Activated naive CD4-positive, alpha-beta T cell treated with anti-CD3 and anti-CD28 coated beads, Interleukin-2, amount 10 ng/mL, durations not matched to agents 7 days and 5 days (primary cell): ENCODE measurements at places on chromosomes 7 and 10.
A peak's percentile ranks its signal among the peaks of the same experiment; 100 is the strongest.

- no peak for DNase-seq
Measured at GRCh38 chr7:35596061-35596460, 98.9 kb downstream of the HERPUD2 start.

DNA sequence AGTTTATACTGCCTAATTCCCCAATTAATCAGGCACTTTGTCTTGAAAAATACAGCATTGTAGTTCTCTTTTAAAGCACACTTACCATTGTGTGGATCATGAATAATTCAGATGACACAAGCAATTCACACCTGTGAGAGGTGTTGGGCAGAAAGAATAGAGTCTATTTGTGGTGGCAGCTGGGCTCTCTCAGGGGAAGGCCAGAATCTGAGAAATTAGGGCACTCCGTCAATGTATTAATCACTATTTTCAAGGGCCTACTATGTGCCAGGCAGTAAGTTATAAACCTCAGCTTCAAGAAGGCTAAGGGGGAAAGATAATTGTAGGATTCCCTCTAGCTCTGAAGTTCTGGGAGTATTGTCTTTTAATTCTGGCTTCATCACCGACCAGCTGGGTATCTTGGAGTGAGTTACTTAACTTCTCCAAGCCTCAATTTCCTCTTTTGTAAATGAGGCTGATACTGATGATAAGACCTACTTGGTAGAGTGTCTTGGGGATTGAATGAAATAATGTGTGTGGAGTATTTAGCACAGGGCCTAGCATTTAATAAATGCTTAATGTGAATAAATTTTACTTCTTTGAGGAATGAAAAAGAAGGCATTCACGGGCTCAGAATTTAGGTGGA, 2.5 kb downstream of the CHN2 start:
- no peak for DNase-seq

GRCh38 chr7:139853506-139854123, 24.6 kb downstream of the TBXAS1 start:
- no peak for DNase-seq

DNA sequence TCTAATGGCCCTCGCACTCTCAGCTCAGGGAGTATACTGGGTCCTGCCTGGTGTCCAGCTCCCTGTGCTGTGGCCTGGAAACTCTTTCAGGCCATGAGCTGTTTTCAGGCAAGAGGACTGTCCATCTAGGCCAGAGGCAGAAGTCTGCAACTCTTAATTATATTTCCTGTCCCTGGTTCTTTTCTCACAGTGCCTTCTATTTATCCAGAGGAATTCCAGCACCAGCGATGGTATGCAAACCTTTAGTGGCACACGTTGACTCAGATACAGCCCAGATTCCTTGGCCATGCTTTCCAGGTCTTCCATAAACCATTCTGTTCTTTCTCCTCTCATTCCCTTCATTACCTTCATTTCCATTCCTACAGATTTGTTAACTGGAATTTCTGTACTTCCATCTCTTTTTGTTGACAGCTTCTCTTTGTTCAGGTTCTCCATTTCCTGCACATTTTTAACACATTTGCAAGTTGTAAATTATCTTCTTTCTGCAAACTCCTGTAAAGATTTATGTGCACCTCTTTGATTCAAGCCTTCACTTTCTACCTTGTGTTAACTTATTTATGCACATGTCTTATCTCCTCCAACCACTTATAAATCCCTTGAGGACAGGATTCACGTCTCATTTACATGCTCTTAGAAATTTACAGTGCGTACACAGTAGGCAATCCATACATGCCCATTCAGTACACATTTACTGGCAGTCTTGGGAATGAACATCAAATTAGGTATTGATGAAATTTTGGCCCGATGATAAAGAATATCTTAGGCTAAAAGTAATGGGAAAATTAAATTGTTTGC, 172.1 kb downstream of the CELF2 start:
- no peak for DNase-seq

DNA sequence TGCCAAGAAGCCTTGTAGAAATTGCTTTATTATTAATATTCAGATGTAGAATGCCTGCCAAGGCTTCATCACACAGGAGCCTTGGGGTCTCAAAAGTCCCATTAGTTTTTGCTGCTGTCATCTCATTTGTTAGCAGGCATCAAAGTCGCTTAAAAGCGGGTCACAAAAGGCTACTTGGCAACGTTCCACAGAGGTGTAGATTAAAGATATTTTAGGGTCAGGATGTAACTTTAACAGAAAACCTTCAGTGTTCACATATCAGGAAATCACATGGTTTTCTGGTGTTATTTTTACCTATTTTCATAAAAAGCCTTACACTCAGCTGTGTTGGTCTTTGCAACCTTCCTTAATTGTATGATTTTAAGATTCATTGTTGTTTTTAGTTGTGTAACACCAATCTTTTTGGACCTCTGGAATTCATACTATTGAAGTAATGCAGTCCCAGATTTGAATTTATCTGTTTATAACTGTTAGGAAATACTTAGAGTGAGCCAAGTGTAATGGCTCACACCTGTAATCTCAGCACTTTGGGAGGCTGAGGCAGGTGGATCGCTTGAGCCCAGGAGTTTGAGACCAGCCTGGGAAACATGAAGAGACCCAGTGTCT, 65.3 kb downstream of the TET1 start:
- no peak for DNase-seq

DNA sequence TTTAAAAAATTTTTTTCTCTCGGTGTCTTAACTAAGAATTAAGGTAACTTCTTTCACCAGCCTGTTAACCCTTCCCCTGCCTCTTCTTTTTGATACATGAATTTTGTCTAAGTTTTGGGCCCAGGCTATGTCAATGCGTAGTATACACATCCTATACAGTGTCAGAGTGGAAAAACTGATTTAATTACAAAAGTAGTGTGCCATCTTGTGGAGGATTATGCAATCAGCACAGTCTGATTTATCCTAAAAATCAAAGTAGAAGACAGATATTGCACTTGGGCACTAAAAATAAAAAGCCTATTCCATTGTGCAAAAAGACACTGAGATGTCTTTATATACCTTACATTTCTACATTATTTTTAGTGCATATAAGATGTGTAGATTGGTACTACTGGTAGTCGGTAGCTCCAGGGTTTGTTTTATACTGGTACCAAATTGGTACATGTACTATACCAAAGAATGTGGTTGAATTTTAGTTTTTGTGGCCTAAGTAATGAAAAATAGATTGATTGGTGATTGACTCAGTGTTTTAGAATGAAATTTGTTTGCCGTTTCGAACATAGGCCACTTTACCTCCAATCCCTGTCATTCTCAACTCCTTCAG, 96.6 kb downstream of the MKLN1 start:
- no peak for DNase-seq

DNA sequence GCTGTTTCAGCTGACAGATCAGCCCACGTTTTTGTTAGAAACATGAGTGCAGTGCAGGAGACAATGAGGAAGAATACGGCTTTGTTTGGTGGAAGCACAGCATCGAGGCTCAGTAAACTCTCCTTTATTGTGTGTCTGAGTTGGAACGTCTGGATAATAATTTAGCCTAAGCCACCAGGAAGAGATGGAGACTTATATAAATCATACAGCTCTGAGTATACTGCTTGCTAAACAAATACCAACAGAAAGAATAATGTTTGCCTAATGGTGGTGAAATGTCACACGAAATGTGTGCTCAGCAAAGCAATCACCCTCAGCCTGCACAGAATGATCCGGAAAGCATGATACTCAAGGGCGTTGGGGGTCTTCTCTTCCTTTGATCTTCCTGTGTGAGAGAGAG, 664.1 kb upstream of the ADARB2 start:
- DNase-seq = no peak

GRCh38 chr7:139990142-139990535, 72.6 kb downstream of the PARP12 start:
- DNase-seq = no peak

DNA sequence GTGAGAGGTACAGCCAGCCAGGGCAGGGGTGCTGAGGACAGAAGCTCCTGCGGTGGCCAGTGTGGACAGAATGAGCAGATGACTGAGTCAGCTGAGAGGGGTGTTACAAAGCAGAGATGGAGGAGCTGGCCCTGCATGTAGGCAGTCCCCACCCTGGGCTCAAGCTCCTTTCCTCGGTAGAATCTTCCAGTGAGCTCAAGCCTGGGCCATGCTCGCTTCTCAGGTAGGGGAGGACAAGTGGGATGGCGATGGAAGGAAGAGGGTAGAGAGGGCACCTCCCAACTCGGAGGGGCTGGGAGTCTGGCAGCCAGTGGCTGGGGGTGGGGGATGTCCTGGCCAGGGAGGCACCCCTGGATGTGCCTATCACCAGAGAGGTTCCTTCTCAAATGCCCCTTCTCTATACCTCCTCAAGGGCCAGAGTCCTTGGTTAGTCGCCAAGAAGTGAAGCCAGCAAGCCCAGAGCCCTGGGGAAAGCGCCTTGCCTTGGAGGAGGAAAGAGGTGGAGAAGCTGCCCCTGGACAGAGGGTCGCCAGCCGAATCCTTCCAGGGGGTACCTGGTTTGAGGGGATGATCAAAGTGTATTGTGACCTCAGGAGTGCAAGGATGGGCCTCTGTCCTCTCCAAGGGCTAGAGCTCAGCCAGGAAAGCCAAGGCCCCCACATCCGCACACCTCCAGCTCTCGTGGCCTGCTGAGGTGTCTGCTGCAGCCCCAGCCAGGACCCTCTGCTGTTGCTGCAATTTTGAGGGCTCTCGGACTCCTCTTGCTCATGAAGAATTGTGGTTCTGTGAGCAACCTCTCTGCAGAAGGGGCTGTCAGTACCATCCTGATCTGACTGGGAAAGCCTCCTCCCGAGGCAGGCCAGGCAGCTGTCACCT, 88.6 kb upstream of the MACROH2A2 start:
- no peak for DNase-seq

DNA sequence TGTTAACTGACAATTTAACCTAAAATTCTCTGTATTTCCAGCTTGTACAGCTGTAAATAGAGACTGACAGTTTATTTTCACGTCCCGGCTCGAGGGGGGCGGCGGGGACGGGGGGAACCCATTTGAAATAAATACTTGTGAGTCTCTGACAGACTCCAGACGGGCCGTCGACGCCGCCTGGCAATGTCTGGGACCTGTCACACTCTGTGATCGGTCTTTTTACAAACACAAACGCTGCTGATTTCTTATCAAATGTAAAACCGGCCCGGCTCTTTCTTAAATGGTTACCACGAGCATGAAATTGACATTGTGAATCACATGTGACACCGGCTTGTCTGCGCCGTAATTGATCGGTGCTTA, 57.0 kb downstream of the UNCX start:
- DNase-seq = no peak

- DNase-seq = peak; percentile 62
Measured at GRCh38 chr10:35194906-35195305, 68.3 kb downstream of the CREM start.

- DNase-seq = no peak
Measured at GRCh38 chr10:48389272-48389671, 82.8 kb downstream of the MAPK8 start.

GRCh38 chr7:30176463-30177109, 41.8 kb downstream of the MTURN start:
- no peak for DNase-seq

GRCh38 chr10:90598513-90598912, 259.3 kb downstream of the HTR7 start:
- no peak for DNase-seq

GRCh38 chr7:129202058-129202777, 13.8 kb downstream of the SMO start:
- no peak for DNase-seq

DNA sequence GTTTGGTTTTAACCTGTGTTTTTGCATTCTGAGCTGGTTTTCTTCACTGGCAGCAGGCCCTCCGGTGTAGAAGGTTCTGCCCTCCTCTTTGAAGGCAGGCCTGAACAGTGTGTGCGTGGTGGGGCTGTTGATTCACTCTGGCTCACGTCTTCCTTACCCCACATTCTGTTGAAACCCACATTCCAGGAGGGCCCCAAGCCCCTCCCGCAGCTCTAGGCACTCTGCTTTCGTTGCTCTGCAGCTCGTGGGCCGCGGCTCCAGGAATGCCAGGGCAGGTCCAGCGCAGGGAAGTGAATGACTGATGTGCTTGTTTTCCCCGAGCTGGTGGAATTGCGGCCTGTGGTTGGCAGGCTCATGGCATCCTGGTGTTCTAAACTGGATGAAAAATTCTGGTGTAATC, 49.0 kb downstream of the HTRA1 start:
- DNase-seq = no peak

DNA sequence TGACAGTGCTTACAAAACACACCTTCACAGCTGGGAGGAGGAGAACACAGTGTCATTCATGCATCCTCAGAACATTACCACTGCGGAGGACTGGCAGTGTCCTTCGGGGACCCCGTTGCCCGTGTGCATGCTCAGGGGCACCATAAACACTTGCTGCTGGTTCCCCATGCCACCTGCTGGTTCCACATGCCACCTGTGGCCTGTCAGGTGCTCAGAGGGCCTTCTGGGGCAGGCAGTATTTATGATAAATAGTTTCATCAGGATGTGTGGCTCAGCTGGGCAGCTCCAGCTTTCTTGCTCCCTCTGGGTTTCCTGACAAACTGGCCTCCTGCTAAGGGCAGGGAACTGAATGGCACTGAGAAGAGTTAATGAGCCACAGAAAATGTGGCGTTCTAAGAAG, 32.1 kb downstream of the CELF2 start:
- DNase-seq = no peak

GRCh38 chr10:3511483-3511882, 273.5 kb downstream of the KLF6 start:
- DNase-seq = no peak

GRCh38 chr7:140039066-140039465, 23.7 kb downstream of the PARP12 start:
- DNase-seq = no peak

- no peak for DNase-seq
Measured at GRCh38 chr7:20307901-20308300, 22.8 kb upstream of the ITGB8 start.

DNA sequence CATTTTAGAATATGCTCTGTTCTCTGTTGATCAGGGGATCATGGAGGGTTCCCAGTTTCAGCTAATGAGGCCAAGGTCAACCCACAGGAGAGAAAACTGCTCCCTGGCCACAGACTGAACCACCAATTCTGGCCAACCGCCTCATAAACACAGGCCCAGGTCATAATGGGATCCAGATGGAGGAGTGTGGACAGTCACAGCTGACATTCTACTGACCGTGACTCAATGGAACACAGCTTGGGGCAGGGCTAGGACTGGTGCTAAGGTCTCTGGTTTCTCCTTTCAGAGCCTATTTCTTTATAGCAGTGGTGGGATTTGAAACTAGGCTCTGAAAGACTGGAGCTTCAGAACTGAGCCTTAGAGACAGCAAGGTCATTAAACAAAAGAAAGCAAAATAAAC, 68.3 kb downstream of the HIPK2 start:
- DNase-seq = no peak

- DNase-seq = no peak
Measured at GRCh38 chr7:111089822-111090426, 1.0 kb upstream of the LRRN3 start.

GRCh38 chr10:101061624-101062231, at the start of gene KAZALD1:
TSS of gene KAZALD1 (plus strand) at chr10:101061989. CDS start at chr10:101062593, 604 bp downstream.
- DNase-seq = no peak

- DNase-seq = no peak
Measured at GRCh38 chr10:130656187-130656575, 520.0 kb downstream of the GLRX3 start.

- DNase-seq = no peak
Measured at GRCh38 chr10:74094231-74094630, 56.4 kb downstream of the AP3M1 start.
